H1 (cell line): ENCODE measurements at places on chromosomes 7 and 10. TPM values are rescaled to one million over a fixed set of nuclear protein-coding genes. Genes with fewer than 3 reads are reported as not detected.

The SPOCK2 gene
- 1.6 and 1.9 TPM in 2 replicates for total RNA-seq

The RBM20 gene
- 0.29 and 0.63 TPM in 2 replicates for total RNA-seq

The AIMP2 gene
- total RNA-seq, result 82.4 and 85.6 TPM in 2 replicates

The NACAD gene
- total RNA-seq, result 6.0 and 6.4 TPM in 2 replicates

The TNS3 gene
- 24.2 TPM in 2 replicates for total RNA-seq

The GPR15LG gene
- total RNA-seq, result not detected in 2 replicates

The TMEM229A gene
- total RNA-seq, result 0.54 and 0.75 TPM in 2 replicates

The ADRA2A gene
- 5.9 and 7.3 TPM in 2 replicates for total RNA-seq

The DYNC1I1 gene
- total RNA-seq, result 0.58 and 1.2 TPM in 2 replicates

The ATP6V0A4 gene
- total RNA-seq, result 0.47 and 0.78 TPM in 2 replicates

The IMPDH1 gene
- 44.0 and 45.8 TPM in 2 replicates for total RNA-seq

The CLCN1 gene
- 0.33 and 0.41 TPM in 2 replicates for total RNA-seq

The WASHC2A gene
- total RNA-seq, result 29.7 and 37.0 TPM in 2 replicates

The OR2F2 gene
- not detected in 2 replicates for total RNA-seq

The KNDC1 gene
- 16.7 and 19.3 TPM in 2 replicates for total RNA-seq

The WEE2 gene
- total RNA-seq, result not detected in 2 replicates

The UTF1 gene
- 21.7 and 21.8 TPM in 2 replicates for total RNA-seq

The IFIT2 gene
- 0.35 and 0.40 TPM in 2 replicates for total RNA-seq

The SEMA3D gene
- 3.5 and 4.1 TPM in 2 replicates for total RNA-seq

The AKR1D1 gene
- not detected in 2 replicates for total RNA-seq

The PRSS1 gene
- not detected in 2 replicates for total RNA-seq

The SUN3 gene
- total RNA-seq, result not detected in 2 replicates

The PRKCQ gene
- total RNA-seq, result 21.4 and 22.6 TPM in 2 replicates

The FAM25G gene
- total RNA-seq, result not detected in 2 replicates

The PRRT4 gene
- total RNA-seq, result 0.34 and 0.69 TPM in 2 replicates

The OPN1SW gene
- total RNA-seq, result not detected in 2 replicates

The CELF2 gene
- 22.7 and 22.9 TPM in 2 replicates for total RNA-seq

The MBLAC1 gene
- total RNA-seq, result 1.7 TPM in 2 replicates

The BMS1 gene
- total RNA-seq, result 34.6 and 35.0 TPM in 2 replicates

The IFIT1B gene
- not detected in 2 replicates for total RNA-seq

The TMEM176B gene
- 1.2 TPM in 2 replicates for total RNA-seq

The MALRD1 gene
- 0.32 and 0.92 TPM in 2 replicates for total RNA-seq

The OR6B1 gene
- total RNA-seq, result not detected in 2 replicates

The UCMA gene
- total RNA-seq, result 4.1 and 4.6 TPM in 2 replicates

The TBXAS1 gene
- total RNA-seq, result 1.1 and 2.1 TPM in 2 replicates

The NMT2 gene
- 15.4 and 16.6 TPM in 2 replicates for total RNA-seq

The KIAA1549 gene
- 17.3 and 17.6 TPM in 2 replicates for total RNA-seq

The ZRANB1 gene
- 17.7 and 19.9 TPM in 2 replicates for total RNA-seq

The SPDYE11 gene
- total RNA-seq, result not detected in 2 replicates
